Hematopoietic multipotent progenitor cell treated with erythropoietin and hydrocortisone succinate and interleukin-3 and kit ligand, for 17 days (in vitro differentiated cells): ENCODE measurements at places on chromosomes 6 and 20.

DNA sequence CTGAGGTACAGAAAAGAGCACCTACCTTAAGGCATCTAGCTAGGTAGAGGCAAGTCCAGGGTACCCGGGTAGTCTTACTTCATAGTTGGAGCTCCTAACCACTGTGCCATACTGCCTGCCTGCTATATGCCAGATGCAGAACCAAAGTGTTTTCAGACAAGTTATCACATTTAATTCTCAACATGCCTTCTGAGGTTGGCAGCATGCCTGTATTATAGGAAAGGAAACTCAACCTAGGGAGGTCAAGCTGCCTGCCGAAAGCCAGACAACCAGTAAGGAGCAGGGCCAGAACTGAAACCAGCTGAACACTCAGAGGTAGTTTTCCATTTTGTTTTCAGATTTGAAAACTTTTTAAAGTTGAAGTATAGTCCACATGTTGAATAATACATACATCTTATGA lies 5.4 kb downstream of the CTNNBL1 start:
- no peak for DNase-seq

DNA sequence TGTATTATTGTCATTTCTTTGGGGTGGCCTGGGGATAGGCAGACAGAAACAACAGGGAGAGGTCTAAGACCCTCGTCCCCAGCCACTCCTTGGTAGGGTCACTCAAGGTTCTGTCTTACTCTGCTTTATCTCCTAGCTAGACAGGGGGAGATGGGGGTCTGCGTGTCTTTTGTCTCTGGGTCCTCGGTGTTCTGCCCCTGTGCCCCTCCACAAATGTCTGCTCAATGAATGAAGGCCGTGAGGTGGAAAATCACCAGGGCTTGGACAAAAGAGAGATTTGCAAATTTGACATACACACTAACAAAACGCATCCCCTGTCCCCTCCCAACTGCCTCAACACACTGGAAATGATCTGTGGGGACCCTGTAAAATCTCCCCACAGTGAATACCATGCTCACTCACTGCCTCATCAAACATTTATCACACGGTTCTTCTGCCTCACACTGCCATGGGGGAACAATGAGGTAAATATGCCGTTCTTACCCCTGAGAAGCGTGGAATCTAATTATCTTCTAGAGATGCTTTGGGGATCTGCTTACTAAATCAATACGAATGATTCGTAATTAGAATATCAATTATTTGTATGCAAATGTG lies 13.2 kb upstream of the VAPB start:
- no peak for DNase-seq

DNA sequence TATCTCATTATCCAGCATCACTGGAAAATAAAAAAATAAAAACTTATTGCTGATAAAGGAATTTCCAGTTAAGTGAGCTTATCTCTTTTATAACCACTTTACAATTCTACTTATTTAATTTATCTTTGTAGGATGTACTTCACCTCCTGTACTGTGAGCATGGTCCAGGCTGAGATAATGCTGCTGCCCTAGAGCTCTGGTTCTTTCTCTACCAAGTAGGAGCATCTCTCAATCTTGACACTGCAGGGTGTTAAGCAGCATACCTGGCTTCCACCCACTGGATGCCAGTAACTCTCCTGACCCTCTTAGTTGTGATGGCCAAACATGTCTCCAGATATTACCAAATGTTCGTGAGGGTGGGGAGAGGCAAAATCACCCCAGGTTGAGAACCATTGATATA lies 454.5 kb downstream of the ADGRB3 start:
- DNase-seq = no peak

GRCh38 chr6:38988736-38989449 lies 59.7 kb upstream of the GLP1R start:
- DNase-seq = no peak

DNA sequence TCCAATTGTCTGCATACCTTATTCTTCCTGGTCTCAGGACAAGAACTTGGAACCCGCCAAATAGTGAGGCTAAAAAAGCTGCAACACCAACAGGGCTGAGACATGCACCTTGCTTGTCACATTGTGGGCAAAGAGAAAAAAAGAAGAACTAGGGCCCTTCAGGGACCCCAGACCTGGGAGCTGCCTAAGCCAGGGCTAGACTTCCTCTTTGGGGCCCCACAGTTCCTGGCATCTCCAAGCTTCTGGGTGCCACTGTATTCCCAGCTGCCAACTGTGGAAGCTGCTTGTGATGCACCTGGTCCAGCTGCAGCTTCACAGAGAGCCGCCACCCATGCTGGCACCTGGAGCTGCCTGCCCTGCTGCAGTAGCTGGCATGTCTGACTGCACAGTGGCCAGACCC lies 370.6 kb downstream of the CD83 start:
- DNase-seq = no peak

GRCh38 chr20:24568842-24569241 lies 99.4 kb downstream of the SYNDIG1 start:
- no peak for DNase-seq

- DNase-seq = no peak
Measured at GRCh38 chr20:61347443-61347842, 95.4 kb downstream of the CDH4 start.

DNA sequence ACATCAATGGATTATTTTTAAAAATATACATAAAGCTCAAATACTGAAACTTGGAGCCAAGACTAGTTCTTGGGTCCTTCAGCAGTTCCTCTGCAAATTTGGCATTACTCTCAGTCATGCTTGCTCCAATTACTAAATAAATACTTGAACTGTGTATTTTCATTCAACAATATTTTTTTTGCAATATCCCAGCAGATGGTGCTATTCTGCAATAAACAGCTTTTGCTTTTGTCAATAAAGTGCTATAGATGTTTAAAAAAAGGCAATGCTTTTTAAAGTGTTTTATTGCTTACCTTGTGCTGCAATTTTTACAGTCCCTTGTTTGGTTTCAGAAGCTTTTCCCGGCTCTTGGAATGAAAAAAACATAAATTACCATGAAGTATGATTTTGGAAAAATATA lies 243.4 kb downstream of the TRDN start:
- DNase-seq = no peak

DNA sequence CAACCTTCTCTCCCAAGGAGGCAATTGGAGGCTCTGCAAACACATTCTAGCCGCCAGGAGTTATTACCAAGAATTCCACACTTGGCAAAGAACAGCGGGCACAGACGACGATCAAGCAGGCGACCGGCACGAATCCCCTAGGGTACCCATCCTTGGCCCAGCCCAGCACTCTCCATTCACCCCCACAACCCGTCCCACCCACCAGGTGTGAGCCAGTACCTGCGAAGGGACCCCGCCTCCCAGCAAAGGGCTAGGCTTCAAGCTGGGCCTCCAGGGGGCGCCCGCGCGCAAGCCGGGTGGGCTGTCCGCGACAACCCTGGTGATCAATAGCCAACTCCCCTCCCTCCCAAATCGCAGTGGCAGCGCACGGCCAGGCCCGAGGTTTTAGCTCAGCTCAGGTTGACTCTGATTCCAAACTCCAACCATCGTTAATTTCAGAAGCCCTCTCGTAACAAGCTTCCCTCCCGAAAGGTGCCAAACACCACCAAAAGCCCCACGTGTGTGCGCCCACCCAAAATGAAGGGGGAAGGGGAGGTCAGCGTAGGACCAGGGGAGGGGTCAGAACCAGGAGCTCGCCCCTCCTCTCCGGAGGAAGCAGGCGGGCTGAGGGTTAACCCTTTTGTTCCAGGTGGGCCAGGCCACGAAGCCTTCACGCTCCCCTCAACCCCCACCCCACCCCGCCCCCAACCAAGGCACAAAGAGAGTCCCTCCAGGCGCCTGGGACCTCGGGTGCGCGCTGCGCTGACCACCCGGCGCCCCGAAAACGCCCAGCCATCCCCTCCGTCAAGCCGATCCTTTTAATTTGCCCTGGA lies 2.1 kb downstream of the SALL4 start:
- DNase-seq = peak; percentile 54

GRCh38 chr6:150880336-150880735 lies 14.8 kb downstream of the MTHFD1L start:
- no peak for DNase-seq

DNA sequence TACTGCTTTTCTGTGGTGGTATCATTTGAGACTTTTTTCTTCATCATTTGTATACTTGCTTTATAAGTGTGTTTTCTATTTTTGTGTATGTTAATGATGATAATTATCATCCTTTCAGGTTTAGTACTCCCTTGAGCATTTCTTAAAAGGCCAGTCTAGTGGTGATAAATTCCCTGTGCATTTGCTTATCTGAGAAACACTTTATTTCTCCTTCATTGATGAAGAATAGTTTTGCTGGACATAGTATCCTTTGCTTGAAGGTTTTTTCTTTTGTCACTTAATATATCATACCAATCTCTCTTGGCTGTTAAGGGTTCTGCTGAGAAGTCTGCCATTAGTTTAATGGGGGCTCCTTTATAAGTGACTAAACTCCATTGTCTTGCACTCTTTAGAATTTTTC lies 123.2 kb upstream of the IRAK1BP1 start:
- no peak for DNase-seq

DNA sequence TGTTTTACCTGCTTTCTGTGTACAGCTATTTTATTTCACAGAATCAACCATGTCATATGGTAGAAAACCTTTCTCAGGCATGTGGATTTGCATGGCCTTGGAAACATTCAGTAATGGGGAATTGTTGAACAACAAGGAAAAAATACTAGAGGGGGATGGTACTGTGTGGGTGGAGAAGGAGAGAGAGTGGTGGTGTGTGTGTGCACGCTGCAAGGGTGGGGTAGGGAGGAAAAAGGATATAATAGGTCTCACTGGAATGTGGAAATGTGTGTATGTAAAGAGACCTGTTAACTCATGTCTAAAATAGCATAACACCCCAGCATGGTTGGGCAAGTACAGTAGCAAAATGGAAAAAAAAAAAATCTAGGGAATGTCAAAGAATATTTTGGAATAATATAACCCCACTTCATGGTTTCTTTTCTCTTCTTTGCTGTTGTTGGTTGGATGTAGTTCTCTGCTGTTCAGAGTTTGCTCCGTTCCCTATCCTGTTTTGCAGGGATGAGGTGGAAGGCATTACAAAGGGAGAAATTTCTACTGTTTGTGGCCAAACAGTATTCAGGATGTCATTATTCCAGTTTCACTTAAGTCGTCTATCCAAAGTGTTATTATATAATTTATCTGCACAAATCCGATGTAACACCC lies 93.9 kb upstream of the CITED2 start:
- DNase-seq = no peak

- no peak for DNase-seq
Measured at GRCh38 chr6:105317607-105318533, 85.0 kb downstream of the PREP start.

- DNase-seq = no peak
Measured at GRCh38 chr6:14660806-14661579, 543.4 kb downstream of the CD83 start.

GRCh38 chr6:142803495-142804058 lies 141.4 kb downstream of the HIVEP2 start:
- no peak for DNase-seq

DNA sequence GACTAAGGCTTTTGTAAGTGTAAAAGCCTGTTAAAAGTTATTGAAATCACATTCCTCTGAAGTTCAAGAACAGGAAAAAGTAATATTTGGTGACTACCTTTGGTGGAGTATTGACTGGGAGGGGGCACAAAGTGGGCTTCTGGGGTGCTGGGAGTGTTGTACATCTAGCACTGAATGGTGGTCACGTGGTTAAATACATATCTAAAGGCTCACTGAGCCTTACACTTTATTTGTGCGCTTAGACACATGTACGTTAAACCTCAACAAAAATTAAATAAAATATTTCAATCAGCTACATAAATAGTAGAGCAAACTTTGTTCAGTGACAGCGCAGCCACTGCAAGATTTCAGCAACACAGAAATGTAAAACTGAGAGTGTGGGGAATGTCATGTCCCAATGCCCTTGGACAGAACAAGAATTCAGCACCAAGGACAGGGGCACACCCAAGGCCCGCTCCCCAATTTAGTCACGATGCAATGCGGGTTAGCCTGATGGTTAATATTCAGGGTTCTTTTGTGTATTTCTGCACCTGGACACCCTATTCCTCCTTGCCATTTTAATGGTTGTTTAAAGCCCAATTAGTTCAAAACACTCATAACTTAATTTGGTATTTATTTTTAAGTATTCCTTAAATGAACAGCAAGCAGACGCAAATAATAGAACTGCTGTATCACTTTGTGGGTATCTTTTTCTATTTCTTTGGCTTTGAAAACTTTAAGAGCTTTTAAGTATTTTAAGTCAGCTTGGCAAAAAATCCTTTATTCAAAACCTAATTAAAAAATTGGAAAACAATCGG lies 37.4 kb downstream of the ANGPT4 start:
- no peak for DNase-seq

DNA sequence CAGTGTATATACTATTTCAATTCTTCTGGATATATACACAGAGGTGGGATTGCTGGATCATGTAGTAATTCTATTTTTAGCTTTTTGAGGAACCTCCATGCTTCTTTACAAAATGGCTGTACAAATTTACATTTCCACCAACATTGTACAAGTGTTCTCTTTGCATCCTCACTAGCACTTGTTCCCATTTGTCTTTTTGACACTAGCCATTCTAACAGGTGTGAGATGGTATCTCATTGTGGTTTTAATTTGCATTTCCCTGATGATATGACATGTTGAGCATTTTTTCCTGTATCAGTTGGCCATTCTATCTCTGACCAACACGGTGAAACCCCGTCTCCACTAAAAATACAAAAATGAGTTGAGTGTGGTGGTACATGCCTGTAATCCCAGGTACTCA lies 68.1 kb upstream of the PMEPA1 start:
- no peak for DNase-seq

- DNase-seq = no peak
Measured at GRCh38 chr6:168222115-168223043, 97.2 kb downstream of the DACT2 start.

- DNase-seq = no peak
Measured at GRCh38 chr6:108888052-108888451, 39.8 kb downstream of the ARMC2 start.

DNA sequence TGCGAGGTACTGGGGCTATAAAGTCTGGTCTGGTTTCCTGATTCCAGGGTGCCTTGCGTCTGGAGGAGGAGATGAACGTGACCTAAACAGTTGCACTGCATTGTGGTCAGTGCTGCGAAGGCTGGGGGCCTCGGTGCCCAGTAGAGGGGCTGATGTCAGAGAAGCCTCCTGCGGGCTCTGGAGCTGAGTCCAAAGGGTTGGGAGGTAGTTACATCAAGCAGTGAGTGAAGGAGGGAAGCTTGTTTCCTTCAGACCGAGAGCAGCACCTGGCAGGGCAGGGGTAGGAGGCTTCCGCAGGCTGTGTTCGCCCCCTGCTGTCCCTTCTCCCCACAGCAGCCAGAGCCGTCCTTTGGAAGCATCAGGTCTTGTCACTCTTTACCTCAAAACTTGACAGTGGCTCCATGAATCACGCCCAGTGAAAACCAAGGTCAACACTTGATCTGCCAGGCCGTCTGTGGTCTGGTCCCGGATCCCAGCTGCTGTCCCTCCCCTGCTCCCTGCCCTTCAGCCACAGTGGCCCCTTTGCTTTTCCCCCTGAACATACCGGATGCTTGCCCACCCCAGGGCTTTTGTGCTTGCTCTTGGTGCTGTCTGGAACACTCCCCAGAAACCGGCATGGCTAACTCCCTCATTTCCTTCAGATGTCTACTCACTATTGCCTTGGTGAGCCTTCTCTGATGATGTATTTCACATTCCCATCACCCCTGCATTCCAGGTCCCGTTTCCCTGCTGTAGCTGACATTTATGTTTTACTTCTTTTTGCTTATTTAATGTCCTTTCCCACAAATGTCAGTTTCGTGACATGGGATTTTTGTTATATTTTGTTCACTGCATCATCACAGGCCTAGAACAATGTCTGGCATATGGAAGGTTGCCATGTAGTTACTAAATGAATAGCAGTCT lies 7.0 kb downstream of the DYNLRB1 start:
- peak; percentile 57 for DNase-seq
